Activated T-cell treated with anti-CD3 and anti-CD28 coated beads, Interleukin-2, amount 50 U/mL, for 72 hours (primary cell): ENCODE measurements at places on chromosomes 12 and 14.

DNA sequence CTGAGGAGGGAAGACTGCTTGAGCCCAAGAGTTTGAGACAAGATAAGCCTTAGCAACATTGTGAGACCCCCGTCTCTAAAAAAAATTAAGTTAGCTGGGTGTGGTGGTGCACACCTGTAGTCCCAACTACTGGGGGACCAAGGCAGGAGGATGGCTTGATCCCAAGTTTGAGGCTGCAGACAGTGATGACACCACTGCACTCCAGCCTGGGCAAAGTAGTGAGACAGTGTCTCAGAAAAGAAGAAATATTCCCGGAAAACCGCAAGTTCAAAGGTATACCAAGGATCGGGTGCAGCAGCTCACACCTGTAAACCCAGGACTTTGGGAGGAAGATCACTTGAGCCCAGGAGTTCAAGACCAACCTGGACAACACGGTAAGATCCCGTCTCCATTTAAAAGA lies 5.8 kb downstream of the PTGES3 start:
- no peak for DNase-seq

GRCh38 chr12:68269779-68270178 lies 16.4 kb upstream of the IL22 start:
- peak; percentile 23 for DNase-seq

GRCh38 chr12:79674629-79675028 lies 16.1 kb downstream of the PAWR start:
- DNase-seq: no peak

DNA sequence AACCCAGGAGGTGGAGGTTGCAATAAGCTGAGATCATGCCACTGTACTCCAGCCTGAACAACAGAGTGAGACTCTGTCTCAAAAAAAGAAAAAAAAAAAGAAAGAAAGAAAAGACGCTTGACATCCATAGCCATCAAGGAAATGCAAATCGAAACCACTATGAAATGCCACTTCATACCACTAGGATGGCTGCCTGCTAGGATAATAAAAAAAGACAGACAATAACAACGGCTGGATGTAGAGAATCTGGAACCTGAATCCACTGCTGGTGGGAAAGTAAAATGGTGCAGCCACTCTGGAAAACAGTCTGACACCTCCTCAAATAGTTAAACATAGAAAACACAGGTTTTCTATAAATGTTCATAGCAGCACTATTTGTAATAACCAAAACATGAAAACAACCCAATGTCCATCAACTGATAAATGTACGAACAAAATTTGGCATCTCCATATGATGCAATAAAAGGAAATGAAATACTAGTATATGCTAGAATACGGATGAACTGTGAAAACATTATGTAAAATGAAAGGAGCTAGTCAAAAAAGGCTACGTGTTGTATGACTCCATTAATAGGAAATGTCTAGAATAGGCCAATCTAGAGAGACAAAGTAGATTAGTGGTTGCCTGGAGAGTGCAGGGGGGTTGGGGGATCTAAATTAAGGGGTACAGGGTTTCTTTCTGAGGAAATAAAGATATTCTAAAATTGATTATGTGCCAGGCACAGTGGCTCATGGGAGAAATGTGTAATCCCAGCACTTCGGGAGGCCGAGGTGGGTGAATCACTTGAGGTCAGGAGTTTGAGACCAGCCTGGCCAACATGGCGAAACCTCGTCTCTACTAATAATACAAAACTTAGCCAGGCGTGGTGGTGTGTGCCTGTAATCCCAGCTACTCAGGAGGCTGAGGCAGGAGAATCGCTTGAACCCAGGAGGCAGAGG lies 9.7 kb downstream of the WSB2 start:
- peak; percentile 39 for DNase-seq

GRCh38 chr12:89083491-89083890 lies 268.8 kb downstream of the DUSP6 start:
- DNase-seq: no peak
